ENCODE measurements at places on chromosomes 6 and 20.

- DNase-seq = no peak
Measured at GRCh38 chr6:31478186-31478950, 19.6 kb upstream of the MICB start.

DNA sequence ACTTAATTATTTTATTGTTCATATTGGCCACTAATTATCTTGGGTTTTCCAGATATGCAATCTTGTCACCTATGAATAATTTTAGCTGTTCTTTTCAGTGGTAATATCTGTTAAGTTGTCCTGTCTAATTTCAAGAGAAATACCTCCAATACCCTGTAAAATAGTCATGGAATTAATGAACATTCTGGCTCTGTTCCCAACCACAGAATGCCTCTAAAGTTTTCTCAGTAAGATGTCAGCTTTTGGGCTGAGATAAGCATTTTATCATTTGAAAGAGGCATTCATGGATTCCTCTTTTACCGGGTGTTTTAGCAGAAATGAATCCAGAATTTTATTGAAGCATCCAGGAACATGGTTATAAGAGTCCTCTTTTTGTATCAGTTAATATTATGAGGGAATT lies 109.3 kb downstream of the WDR27 start:
- no peak for DNase-seq

GRCh38 chr6:56347526-56347925 lies 100.1 kb upstream of the COL21A1 start:
- DNase-seq = no peak

- DNase-seq = no peak
Measured at GRCh38 chr6:43287717-43288679, 10.1 kb upstream of the SLC22A7 start.

- no peak for DNase-seq
Measured at GRCh38 chr20:56715309-56715708, 86.2 kb downstream of the TFAP2C start.

- peak; percentile 81 for DNase-seq
Measured at GRCh38 chr6:14476793-14477531, 359.4 kb downstream of the CD83 start.

DNA sequence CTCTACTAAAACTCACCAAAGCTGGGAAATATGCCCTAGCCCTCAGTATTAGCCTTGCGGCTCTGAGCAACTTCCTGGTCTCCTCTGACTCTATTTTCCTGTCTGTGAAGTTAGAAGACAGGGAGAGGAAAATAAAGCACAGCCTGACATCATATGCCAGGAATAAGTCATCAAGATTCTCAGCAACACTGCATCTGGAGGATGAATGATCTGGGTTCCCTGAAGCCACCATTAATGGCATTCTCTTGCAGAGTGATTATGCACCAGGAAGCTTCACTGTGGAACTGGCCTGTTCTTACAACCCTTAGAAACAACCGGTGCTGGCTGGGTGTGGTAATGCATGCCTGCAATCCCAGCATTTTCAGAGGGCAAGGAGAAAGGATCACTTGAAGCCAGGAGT lies 12.4 kb downstream of the ADGRF5 start:
- no peak for DNase-seq

DNA sequence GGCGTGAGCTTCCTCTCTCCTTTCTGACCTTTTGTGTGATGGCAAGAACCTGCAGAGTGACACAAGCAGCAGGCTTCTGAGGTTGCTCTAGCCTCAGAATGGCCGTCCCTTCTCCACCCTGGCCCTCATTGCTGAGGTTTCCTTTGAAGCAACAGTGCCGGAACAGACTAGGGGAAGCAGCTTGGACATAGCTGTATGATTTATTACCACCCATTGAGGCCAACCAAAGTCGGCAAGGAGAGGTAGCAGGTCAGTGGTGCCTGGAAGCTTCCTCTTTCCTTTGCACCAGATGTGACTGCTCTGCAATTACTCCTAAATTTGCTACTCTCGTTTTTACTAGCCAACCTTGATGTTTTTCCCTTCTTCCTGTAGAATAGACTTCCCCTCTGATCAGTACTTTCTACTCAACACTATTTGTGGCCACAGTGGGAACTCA lies 31.4 kb downstream of the PTPN1 start:
- DNase-seq = no peak

GRCh38 chr6:6905961-6906518 lies 201.7 kb upstream of the RREB1 start:
- peak; percentile 35 for DNase-seq

DNA sequence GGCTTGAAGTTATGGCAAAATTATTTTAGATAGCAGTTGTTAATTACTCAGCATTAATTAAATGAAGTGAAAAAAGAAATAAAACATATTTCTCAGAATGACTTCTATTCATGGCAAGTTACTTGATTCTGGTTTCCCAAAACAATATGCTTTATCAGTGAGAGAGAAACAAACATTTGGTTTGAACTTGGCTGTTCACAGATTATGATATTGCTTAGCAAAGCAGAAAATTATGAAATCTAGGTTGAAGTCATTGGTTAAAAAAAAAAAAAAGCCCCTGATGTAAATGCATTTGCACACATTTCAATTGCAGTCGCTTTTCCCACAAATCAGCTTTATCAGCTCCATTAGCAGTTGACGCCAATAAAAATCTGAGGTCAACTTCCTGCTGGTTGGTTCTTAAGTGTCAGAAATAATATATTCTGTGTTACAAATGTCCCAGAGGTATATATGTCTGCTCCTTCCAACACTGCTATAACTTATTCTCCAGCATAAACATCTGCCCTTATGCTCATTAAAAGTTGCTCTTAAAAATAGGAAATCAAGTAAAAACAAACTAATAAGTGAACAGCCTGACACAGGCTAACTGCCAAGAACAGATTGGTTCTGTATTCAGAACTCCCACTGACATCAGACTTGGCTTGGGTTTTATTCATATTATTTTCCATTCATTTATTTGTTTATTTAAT lies 275.4 kb downstream of the PHF3 start:
- DNase-seq = no peak

DNA sequence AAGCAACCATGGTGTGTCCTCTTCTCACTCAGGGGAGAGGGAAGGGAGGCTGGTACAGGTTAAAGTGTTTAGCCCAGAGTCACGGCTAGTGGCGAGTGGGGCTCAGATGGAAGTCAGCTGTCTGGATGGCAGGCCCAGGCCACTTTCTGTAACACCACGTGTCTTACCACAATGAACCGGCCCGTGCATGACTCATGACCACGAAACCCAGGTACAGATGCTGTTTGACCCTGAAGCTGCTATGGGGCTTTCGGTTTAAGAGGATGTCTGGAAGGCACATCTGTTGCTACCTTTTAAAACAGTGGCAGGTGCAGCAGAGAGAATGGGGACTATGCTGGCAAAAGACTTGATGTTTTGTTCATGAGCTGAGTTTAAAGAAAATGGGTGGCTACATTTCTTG lies 36.5 kb upstream of the MPC1 start:
- peak; percentile 39 for DNase-seq

DNA sequence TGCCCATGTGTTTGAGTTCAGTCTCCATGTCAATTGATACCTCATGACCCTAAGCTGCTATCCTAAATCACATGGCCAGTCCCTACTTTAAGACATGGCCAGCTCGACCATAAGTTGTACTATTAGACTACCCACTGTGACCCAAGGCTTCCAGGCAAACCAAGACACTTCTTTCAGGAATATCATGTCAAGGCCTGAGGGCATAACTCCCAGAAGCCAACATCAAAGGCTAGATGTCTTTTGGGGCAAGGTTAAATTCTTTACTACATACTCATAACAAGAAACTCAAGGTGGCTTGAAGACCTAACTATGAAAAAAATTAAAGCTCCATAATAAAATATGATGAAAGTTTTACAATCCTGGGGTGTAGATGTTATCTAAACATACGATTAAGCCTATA lies 228.3 kb upstream of the PRND start:
- DNase-seq = no peak

- no peak for DNase-seq
Measured at GRCh38 chr6:63643862-63644261, 8.3 kb downstream of the PHF3 start.

- DNase-seq = no peak
Measured at GRCh38 chr6:89944826-89945407, 50.6 kb downstream of the GJA10 start.

- DNase-seq = no peak
Measured at GRCh38 chr6:145727817-145728388, 7.4 kb downstream of the EPM2A start.

- no peak for DNase-seq
Measured at GRCh38 chr6:7461416-7461815, 71.8 kb downstream of the RIOK1 start.

DNA sequence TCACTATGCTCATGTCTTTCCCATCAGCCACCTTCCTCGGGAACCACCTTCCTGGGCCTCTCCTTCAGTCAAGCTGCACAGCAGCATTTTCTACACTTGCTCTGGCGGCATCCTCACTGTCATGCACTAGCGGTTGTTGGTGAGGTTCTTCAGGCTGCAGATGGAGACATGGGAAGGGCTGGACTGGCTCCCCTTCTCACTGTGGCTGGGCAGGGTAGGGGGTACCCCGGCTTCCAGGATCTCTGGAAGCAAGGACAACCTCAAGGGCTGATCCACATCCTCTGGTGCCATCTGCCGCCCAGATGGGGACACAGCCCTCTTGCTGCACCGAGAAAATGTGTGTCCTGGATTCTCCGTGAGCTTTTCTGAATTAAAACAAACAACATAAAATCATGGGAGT lies 180.1 kb upstream of the RNF24 start:
- no peak for DNase-seq

- no peak for DNase-seq
Measured at GRCh38 chr6:124973780-124974179, 11.5 kb downstream of the RNF217 start.

DNA sequence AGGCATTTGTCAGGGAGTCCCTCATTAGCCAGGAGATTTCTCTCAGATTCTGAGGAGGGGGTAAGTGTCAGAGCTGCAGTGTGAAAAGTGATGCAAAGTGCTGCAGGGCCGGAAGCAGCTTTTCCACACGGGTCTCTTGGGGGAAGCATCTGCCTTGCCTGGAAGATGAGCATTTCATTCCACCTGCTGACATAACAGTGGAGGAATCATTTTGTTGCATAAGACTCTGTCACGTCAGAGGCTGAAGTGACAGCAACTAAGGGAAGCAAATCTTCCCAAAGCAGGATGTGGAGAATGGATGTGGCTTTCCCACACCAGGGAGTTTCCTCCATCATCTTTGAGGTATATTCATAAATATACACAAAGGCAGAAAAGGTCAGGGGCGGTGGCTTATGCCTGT lies 22.8 kb downstream of the DCBLD1 start:
- no peak for DNase-seq

GRCh38 chr6:156816505-156816904 lies 39.3 kb downstream of the ARID1B start:
- DNase-seq = no peak

DNA sequence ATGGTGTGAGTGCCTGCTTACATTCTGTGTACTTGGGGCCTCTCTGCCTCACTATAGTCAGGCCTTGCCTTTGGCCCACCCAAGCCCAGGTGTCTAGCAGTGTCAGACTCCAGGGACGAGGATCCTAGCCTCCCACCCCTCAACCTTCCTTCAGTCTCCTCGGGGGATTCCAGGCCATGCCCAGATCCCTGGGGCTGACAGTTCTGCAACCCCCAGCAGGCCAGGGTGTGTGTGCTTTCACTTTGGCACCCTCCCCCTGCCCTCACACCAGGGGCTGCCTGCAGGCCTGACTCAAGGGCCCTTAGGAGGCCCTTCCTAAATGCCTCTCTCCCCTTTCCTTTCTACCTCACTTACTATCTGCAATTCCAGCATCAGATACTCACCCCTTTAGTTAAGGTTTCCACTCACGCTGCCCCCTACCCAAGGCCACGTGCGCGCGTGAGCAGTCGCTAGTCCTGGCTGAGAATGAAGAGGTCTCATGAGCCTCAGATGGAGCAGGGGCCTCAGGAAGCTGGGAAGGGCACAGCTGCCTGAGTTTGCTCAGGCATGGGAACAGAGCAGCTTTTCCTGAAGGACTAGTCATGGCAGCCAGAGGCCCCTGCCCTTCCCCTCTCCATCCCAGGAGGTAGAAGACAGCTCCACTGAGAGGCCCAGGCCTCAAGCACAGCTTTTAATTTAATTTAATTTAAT lies 859 bp upstream of the CLPS start:
- no peak for DNase-seq

DNA sequence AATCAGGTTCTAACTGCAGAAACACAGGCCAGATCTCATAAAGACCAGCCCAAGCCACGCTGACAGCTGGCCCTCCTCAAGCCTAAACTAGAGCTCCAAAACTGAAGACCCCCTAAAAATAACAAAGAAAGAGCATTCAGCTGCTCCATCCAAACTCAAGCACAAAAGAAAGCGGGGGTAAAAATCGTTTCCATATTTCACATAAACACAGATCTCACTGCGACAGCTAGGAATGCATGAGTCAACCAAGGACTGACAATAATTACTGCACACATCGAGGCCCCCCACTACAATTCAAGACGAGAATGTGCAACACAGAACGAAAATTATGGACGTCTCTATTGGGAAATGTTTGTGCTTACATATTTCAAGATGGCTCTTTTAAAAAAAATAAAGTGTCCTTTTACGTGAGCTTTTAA lies 31.1 kb downstream of the CNKSR3 start:
- peak; percentile 36 for DNase-seq

GRCh38 chr6:30890646-30891449 lies 6.5 kb downstream of the DDR1 start:
- no peak for DNase-seq

DNA sequence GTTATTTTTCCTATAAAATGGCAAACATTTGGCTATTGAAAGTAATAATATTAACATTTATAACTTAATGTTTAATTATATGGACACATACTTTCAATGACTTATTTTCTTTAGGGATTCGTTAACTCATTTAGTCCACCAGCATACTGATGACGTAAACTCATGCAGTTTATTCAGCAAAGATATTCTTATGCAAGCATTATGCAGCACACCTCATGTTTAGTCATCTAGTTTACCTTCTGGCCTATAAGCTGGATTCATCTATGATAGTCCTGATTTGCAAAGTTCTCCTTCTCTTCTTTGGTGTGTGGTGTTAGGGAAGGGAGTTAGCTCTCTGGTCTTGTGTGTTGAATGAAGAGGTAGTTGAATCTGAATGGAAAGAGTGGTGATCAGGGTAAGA lies 60.0 kb downstream of the OR2J2 start:
- DNase-seq = no peak

DNA sequence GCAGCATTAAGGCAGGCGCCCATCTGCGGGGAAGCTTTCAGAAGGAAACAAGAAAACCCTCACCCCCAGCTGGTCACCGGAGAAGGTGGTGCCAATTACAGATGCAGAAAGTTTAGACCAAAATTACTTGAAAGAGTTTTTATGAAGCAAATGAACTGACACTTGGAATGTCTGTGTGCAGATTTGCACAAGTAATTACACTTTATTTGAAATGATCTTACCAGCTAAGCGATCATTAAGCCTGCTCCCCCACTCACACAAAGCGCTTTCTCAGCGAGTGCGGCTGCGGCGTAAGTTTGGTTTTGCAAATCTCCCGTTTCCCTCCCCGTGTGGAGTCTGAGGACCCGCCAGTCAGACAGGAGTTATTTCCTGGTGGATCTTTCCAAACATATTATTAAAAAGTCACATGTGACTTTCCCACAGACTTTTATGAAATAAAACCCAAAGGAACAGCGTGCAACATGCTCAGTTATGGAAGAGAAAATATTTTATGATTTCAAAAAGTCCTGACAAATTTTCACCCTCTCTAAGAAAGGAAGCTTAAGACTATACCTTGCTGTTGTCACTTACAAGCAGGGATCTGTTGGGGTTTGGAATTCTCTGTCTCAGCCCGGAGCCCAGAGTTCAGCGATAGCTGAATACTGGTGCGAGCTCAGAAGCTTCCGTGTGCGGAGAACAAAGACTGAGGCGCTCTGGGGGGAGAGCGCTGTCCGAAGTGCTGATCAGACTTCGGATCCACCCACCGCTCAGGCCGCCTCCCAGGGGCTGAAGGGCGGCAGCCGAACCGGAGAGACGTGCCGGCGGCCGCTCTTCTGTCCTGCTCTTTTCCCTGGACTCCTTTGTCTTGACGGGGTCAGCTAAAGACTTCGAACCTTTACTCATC lies 2.7 kb upstream of the MYT1 start:
- no peak for DNase-seq

All from H4 (cell line).